CD8-positive, alpha-beta T cell (primary cell): ENCODE measurements at places on chromosomes 1 and 21.

- no peak for DNase-seq
These were observed 105.9 kb downstream of the LAMC2 start for GRCh38 chr1:183291802-183292514.

- DNase-seq, result no peak
These were observed 116.8 kb downstream of the VPS13D start for GRCh38 chr1:12346483-12347151.

DNA sequence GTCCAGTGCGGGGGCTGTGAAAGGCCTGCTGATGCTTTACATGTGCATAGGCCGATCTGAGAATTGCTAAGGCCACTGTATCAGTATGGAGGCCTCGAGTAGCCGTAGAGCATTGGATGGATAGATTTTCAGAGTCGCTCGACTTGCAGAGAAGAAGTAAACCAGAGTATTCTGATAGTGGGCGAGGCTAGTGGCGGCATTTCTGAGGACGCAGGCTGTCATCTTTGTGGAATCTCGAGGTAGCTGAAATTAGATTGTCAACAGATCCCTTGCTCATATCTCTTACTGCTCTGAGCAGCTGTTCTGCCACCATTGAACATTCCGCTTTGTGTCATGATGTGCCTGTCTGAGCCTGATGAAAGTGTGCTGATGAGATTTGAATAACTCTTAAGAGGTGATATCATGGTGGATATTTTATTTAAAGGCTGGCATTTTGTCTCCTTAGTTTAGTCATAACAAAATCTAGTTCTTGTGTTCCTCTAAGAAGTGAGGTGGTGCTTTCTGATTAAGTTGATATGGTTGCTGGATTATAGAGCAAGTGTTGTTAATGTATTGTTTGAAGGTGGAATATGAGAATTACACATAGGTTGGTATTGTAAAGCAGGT lies 1.5 kb downstream of the KIF1B start:
- DNase-seq, result no peak

DNA sequence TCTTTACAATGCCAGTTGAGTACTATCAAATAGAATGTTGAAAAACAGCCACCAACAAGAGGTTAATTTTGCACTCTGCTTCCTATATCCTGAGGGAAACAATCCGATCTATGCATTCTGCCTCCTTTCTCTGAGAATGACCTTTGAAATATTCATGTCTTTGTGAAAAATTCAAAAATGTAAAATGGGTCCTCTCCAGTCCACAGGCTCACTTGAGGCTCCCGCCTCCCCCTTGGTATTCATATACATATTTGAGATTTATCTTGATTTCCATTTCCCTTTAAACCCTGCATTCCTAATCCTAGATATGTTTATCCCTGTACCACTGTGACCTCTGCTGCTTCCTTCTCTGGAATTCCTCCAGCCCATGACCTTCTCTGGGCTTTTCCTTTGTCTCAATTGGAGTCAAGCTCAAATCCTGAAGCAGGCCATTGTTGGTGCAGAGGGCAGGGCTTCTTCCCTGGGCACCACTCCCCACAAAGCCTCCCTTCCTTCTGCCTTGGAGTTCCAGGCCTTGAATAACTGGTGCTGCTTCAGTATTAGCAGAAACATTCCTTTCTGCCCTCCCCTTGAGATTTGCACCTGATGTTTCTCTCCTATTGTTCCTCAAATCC lies 296.8 kb downstream of the PBX1 start:
- no peak for DNase-seq

DNA sequence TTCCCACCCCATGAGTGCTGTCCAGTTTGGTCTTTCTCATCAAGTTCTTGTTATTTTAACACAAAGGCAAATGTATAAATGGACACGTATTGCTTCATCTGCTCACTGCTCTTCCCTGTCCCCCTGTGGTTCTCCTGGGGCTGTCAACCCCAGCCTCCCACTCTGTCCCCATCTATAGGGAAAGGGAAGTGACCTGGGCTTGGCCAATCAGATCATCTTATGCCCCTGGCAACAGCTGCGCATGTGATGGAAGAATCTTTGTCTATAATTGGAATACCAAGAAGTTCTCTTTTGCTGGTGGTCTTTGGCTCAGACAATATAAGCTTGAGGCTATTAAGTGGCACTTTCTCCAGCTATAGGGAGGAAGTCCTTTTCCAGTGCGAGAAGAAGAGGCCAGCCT lies 4.7 kb upstream of the CCSAP start:
- DNase-seq, result no peak

DNA sequence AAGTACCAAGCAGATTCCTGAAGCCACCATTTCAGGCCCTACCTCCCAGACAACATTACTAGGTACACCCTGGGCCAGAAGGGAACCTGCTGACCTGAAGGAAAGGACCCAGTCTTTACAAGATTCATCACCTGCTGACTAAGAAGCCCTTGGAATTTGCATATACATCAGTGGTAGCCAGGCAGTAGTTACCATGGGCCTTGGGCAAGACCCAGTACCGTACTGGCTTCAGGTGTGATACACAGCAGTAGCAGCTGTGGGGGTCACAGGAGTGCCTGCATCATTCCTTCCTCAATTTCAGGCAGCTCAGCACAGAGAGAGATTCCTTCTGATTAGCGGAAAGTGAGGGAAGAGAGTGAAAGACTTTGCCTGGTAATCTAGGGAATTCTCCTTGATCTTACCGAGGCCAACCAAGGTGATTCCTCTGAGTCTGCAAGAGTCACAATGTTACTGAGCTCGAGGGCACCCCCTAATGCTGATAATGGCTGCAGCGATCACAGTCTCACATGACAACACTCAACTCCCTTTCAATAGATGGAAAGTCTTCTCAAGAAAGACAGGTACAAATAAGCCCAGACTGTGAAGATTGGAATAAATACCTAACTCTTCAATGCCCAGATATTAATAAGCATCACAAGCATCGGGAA lies 22.0 kb upstream of the UHMK1 start:
- no peak for DNase-seq

DNA sequence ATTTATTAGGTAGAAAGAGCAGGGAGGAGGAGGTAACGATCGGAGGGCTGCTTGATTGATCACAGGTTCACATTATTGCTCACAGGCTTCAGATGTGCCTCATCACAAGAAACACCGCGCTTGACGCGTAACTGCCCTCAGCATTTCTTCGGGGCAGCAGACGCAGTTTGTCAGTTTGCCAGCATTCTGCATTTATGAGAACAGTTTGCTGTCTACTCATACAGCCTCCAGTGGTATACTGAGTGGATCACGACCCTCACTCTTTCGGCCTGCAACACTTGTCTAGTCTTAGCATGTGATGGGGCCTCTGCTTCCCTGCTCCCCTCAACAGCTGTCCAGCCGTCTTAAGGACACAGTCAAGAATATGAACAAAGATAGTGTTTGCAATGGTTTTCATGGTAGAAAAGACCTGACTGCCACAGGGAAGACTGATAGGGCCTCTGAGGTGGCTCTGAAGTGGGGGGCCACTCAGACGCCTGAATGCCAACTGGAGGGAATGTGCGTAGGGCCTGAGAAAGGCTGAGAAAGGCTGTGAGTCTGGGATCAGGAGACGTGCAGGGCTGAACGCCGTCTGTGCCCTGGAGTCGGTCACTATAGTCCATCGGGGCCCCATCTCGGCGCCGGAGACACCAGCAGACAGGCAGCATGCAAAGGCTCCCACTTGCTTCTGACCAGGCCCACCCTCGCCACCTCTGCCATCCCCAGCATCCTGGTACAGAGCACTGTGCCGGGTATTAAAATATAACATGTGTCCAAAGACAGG lies 45.0 kb downstream of the UBE2G2 start:
- no peak for DNase-seq

DNA sequence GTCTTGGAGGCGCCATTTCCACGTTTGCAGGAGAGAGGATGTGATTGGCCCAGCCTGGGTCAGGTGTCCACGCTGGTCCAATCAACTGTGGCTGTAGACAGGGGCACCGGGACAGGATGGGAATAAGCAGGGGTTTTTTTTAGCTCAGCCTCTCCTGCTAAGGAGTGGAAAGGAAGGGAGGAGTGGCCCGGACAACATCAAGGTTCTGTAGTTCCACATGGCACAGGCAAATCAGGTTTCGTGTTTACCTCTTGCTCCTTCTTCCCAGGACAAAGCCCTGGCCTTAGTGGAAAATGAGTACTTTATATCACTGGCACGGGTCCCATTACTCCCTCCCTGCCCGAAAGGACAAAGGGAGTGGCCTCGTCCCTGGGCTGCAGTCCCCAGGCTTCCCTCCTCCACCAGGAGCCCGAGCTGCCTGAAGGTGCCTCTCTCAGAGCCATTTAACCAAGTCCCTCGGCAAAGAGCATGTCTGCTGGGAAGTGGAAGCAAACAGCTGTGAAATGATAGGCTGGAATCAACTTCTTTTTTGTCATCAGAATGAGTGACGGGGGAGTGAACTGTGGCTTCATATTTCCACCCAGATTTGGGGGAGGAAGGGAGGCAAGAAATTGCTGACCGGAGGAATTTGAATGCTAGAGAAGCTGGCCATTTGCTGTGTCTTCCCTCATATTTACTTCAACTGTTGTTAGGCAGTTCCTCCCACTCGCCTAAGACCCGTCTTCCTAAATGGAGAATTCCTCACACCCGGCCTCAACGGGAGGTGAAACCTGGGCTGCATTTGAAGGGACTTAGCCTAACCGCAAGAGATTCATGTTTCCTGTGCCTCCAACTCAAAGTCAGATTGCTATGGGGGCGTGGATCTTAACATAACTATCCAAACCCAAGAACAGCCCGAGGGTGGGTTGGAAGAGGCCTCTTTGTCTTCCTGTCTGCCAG lies 84.9 kb upstream of the SLC44A3 start:
- DNase-seq, result no peak

GRCh38 chr1:233614173-233614742 lies 352 bp downstream of the KCNK1 start:
- no peak for DNase-seq

- DNase-seq, result no peak
These were observed 11.8 kb downstream of the NFYC start for GRCh38 chr1:40703316-40703715.

- no peak for DNase-seq
These were observed 37.7 kb downstream of the RRP1 start for GRCh38 chr21:43827015-43827611.

DNA sequence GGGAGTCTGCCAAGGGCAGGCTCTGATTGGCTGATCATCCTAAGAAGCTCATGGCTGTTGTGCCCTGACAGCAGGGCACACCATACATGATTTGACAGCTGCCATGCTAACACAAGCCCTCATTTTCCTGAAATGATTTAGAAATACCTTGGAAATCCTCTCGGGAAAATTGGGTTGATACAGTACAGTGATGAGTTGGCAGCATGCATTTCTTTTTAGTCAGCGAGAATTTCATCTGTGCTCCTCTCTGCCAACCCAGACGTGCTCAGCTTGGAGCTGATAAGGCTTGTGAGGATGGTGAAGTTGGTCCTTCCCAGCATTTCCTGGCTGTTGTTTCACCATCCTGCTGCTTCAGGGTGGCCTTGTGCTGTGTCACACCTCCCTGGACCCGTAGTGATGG lies 22.6 kb upstream of the KCNQ4 start:
- DNase-seq, result no peak
